ENCODE measurements at places on chromosomes 2 and 18. TPM values are rescaled to one million over a fixed set of nuclear protein-coding genes. Genes with fewer than 3 reads are reported as not detected.

GRCh38 chr2:99448556-99448955 is 41.3 kb downstream of the REV1 start:
- peak; percentile 32 for DNase-seq

- no peak for DNase-seq
Observed at GRCh38 chr2:128444816-128445522, 126.3 kb upstream of the HS6ST1 start.

GRCh38 chr2:26619521-26619951 is 21.6 kb downstream of the CIB4 start:
- no peak for DNase-seq

The C2orf15 gene
- not detected for total RNA-seq

DNA sequence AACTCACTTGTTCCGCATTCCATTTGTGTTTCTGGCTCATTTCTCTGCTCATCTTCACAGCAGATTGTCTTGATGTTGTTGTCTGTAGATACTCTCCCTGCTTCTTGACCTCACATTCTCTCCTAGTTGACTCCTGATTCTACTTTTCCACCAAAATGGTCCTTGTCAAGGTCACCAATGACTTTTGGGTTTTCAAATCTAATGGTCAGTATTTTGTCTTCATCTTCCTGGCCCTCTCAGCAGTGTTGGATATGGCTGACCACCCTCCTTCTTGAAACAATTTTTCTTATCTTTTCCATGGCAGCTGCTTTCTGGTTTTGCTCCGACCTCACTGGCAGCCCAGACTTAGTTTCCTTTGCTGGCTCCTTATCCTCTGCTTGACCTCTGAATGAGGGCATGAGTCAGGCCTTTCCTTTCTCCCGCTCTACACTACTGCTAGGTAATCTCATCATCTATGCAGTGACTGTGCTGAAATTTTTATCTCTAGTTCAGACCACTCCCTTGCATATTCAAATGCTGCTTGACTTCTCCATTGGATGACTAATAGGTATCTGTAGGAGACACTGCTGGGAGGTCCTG is 386.6 kb upstream of the SPRED2 start:
- DNase-seq, result no peak

DNA sequence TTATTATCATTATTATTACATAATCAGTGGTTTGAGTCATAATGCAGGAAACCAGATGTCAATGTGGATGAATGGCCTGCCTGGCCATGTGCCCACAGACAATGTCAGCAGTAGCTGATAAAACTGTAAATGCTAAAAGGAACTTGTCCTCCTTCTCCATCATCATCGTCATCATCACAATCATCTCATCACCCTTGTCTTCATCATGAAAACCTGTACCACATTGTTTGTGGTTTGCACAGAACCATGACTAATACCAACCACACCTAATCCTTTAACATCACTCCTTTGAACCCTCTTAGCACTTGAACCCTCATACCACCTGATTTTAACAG is 96.0 kb downstream of the HNMT start:
- DNase-seq, result no peak
